ENCODE measurements at places on chromosomes 7 and 10.
A peak's percentile ranks its signal among the peaks of the same experiment; 100 is the strongest.

- H3K27ac ChIP-seq, result no peak overlapping the region
- no peak overlapping the region for H3K4me3 ChIP-seq
- H3K36me3 ChIP-seq, result no peaks in the 10 kb centered on the region
These were observed 5.1 kb upstream of the LRRC27 start for GRCh38 chr10:132326925-132327324.

- no peaks in the 10 kb centered on the region for H3K36me3 ChIP-seq
- H3K27me3 ChIP-seq, result no peaks in the 10 kb centered on the region
- H3K4me1 ChIP-seq, result peaks cover 2% of the 10 kb centered on the region
- DNase-seq, result peak; percentile 69
These were observed 3.4 kb downstream of the DNMBP start for GRCh38 chr10:100006243-100006886.

GRCh38 chr7:131076032-131076431 lies 251.6 kb upstream of the MKLN1 start:
- no peak overlapping the region for H3K4me3 ChIP-seq
- H3K27ac ChIP-seq, result no peak overlapping the region
- no peaks in the 10 kb centered on the region for H3K27me3 ChIP-seq
- no peak for DNase-seq
- no peaks in the 10 kb centered on the region for H3K36me3 ChIP-seq
- H3K4me1 ChIP-seq, result no peaks in the 10 kb centered on the region

- peaks cover 2% of the 10 kb centered on the region for H3K4me1 ChIP-seq
- no peaks in the 10 kb centered on the region for H3K27me3 ChIP-seq
- H3K4me3 ChIP-seq, result no peak overlapping the region
- H3K27ac ChIP-seq, result peak overlapping the region; percentile 1
These were observed 49.1 kb upstream of the STEAP1B start for GRCh38 chr7:22549051-22549450.

DNA sequence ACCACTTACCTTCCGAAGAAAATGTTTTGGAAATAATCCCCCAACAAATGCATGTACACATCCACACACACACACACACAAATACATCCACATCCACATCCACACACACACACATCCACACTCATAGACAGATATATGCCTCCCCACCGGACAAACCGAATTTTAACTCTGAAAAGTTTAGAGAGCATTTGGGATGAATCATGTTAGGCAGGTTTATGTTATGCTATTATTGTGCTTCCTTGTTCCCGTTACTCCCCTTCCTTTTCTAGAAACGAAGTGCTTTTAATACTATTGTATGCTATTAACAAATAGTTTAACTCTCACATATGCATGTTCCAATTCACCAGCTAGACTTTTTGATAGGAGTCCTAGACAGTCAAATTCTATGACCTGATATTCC lies 91.5 kb downstream of the FAS start:
- H3K27me3 ChIP-seq, result peaks cover 2% of the 10 kb centered on the region
- no peak overlapping the region for H3K27ac ChIP-seq

DNA sequence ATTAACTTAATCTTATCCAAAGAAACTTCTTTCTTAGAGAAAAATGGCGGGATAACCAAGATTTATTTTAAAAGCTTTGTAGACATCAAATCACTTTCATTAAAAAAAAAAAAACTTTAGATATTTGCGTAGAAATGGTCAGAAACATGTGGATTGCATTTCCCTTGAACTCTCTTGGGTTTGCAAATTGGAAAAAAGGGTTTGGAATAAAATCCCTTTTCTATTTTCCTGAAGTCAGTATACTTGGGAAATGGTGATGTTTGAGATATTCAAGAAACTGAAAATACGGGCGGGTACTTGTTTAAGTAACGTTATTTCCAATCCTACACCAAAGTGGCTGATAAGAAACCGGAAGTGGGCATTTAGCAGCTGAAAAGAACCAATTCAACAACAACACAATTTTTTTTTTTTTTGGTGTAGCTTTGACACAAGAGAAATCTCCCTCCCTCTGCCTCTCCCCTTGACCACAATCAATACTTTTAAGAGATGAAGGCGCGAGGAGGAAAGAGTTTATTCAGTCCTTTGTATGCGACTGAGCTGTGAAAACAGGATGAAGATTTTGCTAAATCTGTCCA lies 13.7 kb upstream of the GFRA1 start:
- H3K4me3 ChIP-seq, result no peak overlapping the region
- no peaks in the 10 kb centered on the region for H3K4me1 ChIP-seq
- DNase-seq, result no peak
- H3K36me3 ChIP-seq, result no peaks in the 10 kb centered on the region
- H3K27ac ChIP-seq, result no peak overlapping the region
- no peaks in the 10 kb centered on the region for H3K27me3 ChIP-seq

GRCh38 chr7:44636041-44636584 lies 29.7 kb downstream of the OGDH start:
- H3K27ac ChIP-seq, result no peak overlapping the region
- H3K27me3 ChIP-seq, result no peaks in the 10 kb centered on the region
- no peak for DNase-seq
- H3K4me3 ChIP-seq, result no peak overlapping the region

GRCh38 chr10:114879541-114880158 lies 58.1 kb downstream of the FHIP2A start:
- no peak overlapping the region for H3K4me3 ChIP-seq
- no peak overlapping the region for H3K27ac ChIP-seq
- peaks cover 9% of the 10 kb centered on the region for H3K4me1 ChIP-seq
- peak; percentile 80 for DNase-seq
- no peaks in the 10 kb centered on the region for H3K36me3 ChIP-seq
- no peaks in the 10 kb centered on the region for H3K27me3 ChIP-seq

- H3K27ac ChIP-seq, result no peak overlapping the region
- H3K36me3 ChIP-seq, result no peaks in the 10 kb centered on the region
- H3K4me1 ChIP-seq, result no peaks in the 10 kb centered on the region
- DNase-seq, result no peak
These were observed 10.8 kb upstream of the SRI start for GRCh38 chr7:88230646-88231045.

GRCh38 chr10:65788271-65788670 lies 1137.6 kb upstream of the LRRTM3 start:
- H3K4me1 ChIP-seq, result no peaks in the 10 kb centered on the region
- H3K4me3 ChIP-seq, result no peak overlapping the region
- no peaks in the 10 kb centered on the region for H3K36me3 ChIP-seq
- no peaks in the 10 kb centered on the region for H3K27me3 ChIP-seq
- DNase-seq, result no peak

DNA sequence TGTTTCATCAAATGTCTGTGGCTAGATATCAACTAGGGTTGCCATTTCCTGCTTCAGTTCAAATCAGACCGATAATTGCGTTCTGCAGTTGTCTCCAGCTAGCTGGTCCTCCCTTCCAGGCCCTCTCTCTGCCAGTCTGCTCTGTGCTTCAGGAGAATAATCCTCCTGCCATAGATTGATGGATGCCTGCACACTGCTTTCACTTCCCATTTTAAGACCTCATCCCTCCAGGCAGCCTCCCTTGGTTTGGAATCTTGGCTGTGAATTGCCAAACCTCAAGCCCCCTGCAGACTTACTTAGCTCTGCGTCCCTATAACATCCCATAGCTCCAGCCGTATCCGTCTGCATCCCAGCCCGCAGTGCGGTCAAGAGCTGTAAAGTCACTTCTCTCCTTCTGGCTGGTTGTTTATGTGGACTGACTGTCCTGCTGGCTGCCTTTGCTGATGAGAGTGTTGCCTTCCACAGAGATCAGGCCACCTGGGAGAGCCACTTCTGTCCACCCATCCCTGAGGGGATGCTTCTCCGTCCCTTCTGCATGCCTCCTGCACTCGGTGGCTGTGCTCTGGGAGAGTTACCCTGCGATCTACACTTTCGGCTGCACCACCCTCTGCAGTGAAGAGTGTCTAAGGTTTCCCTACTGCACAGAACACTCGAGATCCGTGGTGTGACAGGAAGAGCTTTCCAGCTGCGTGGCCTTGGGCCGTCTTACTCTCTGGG lies 22.4 kb upstream of the KLF6 start:
- H3K36me3 ChIP-seq, result no peaks in the 10 kb centered on the region
- H3K27me3 ChIP-seq, result no peaks in the 10 kb centered on the region
- H3K4me1 ChIP-seq, result peaks cover 25% of the 10 kb centered on the region

GRCh38 chr7:138478499-138478908 lies 18.4 kb downstream of the TRIM24 start:
- H3K36me3 ChIP-seq, result no peaks in the 10 kb centered on the region
- DNase-seq, result no peak
- no peak overlapping the region for H3K4me3 ChIP-seq
- H3K27ac ChIP-seq, result no peak overlapping the region

DNA sequence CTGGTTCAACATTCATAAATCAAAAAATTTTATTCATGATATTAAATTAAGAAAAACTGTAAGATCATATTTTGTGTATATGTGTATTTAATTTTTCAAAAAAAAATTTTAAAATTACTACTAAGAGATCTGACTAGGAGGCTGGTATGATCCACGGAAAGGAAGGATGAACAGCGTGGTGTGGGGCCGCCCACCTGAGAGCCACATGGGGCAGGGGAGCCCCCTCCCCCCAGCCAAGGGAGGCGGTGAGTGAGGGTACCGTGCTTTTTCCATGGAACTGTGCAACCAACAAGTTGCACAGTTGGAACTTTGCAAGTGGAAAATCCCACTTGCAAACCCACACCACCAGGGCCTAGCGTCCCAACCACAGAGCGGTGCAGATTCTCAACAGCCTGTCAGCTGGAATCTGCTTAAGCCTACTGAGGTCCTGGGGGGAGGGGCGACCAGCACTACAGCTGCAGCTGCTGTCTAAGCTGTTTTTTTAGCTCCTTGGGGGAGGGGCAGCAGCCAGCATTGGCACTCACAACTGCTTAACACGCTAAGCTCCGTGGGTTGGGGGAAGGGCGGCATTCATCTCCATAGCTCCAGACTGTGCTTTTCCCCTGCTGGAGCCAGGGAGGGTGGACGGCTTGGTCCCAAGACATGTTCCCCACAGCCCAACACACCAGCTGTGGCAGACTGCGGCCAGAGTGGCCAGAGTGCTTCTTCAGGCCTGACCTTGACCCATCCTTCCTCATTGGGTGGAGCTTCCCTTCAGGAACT lies 94.2 kb upstream of the IGFBP3 start:
- H3K4me1 ChIP-seq, result peaks cover 12% of the 10 kb centered on the region
- DNase-seq, result peak; percentile 97
- no peaks in the 10 kb centered on the region for H3K27me3 ChIP-seq
- peak overlapping the region; percentile 31 for H3K27ac ChIP-seq
- H3K4me3 ChIP-seq, result no peak overlapping the region
- H3K36me3 ChIP-seq, result no peaks in the 10 kb centered on the region

DNA sequence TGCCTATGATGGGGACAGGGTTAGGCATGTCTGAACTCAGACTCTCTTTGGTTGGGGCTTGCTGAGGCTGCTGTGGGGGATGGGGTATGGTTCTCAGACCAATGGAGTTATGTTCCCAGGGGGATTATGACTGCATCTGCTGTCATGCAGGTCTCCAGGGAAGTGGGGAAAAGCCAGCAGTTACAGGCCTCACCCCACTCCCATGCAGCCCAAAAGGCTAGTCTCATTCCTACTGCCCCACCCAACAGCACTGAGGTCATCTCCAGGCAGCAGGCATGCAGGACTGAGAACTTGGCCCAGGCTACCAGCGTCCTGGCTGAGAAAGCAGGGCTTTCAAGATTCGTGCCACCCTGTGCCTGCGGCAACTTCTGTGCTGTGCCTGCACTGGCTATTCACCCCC lies 373.3 kb downstream of the HTR7 start:
- DNase-seq, result peak; percentile 27
- H3K36me3 ChIP-seq, result no peaks in the 10 kb centered on the region
- H3K4me1 ChIP-seq, result no peaks in the 10 kb centered on the region
- no peak overlapping the region for H3K4me3 ChIP-seq
- H3K27ac ChIP-seq, result no peak overlapping the region

GRCh38 chr7:115812794-115813193 lies 217.8 kb downstream of the TFEC start:
- H3K27ac ChIP-seq, result no peak overlapping the region
- H3K36me3 ChIP-seq, result no peaks in the 10 kb centered on the region
- H3K27me3 ChIP-seq, result no peaks in the 10 kb centered on the region
- no peak for DNase-seq
- no peak overlapping the region for H3K4me3 ChIP-seq

GRCh38 chr10:17113346-17113745 lies 16.3 kb downstream of the CUBN start:
- no peak overlapping the region for H3K27ac ChIP-seq
- H3K27me3 ChIP-seq, result no peaks in the 10 kb centered on the region
- H3K4me1 ChIP-seq, result peaks cover 5% of the 10 kb centered on the region
- DNase-seq, result no peak
- H3K4me3 ChIP-seq, result no peak overlapping the region

DNA sequence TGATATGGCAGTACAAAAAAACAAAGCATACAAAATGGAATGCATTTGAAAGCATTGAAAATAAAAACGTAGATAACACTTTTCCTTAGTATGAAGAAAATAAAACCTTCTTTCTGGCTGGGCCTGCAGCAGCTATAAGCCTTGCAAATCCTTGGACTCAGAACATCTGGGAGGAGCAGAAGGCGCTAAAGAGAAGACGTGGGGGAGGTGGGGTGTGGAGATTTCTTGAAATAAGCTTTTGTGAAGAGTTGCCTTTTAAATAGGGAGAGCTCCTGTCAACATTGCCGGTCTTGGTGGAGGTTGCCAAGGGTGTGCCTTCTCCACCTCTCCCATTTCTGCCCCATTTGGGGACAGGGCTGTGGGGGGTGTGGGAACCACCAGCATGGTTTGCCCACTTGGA lies 128.7 kb downstream of the TMEM178B start:
- no peaks in the 10 kb centered on the region for H3K36me3 ChIP-seq
- DNase-seq, result no peak
- peaks cover 4% of the 10 kb centered on the region for H3K4me1 ChIP-seq
- no peak overlapping the region for H3K27ac ChIP-seq

DNA sequence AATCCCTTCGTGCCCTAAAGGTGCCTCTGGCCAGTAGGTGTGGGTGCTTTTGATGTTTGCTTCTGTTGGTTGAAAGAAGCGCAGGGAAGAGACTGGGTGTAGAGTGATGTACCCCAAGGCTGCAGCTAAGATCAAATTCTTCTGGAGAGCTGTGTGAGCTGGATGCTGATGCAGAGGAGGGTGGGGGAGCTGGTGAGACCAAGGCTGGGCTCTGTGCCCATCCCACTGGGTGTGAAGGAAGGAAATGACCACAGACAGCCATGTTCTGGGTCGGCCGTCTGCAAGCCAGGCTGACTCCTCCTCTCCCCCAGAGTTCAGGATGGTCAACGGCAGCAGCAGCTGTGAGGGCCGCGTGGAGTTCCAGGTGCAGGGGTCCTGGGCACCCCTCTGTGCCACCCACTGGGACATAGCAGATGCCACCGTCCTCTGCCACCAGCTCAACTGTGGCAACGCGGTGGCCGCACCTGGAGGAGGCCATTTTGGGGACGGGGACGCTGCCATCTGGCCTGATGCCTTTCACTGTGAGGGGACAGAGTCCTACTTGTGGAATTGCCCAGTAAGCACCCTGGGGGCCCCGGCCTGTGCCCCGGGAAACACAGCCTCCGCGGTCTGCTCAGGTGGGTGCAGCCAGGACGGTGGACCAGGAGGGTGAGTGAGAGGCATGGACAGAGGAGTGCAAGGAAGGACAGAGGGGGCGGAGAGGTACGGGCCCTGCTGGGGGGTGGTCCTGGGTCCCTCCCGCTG lies 5.1 kb downstream of the SCART1 start:
- H3K27me3 ChIP-seq, result no peaks in the 10 kb centered on the region
- H3K27ac ChIP-seq, result no peak overlapping the region
- H3K36me3 ChIP-seq, result no peaks in the 10 kb centered on the region
- H3K4me3 ChIP-seq, result no peak overlapping the region

GRCh38 chr10:74824900-74825370 lies 1.5 kb upstream of the KAT6B start:
- H3K4me3 ChIP-seq, result peak overlapping the region; percentile 68
- H3K4me1 ChIP-seq, result peaks cover 10% of the 10 kb centered on the region
- DNase-seq, result no peak
- H3K27me3 ChIP-seq, result no peaks in the 10 kb centered on the region
- peak overlapping the region; percentile 62 for H3K27ac ChIP-seq

Data from mesendoderm (in vitro differentiated cells).